ENCODE measurements at places on chromosomes 3 and 15.

DNA sequence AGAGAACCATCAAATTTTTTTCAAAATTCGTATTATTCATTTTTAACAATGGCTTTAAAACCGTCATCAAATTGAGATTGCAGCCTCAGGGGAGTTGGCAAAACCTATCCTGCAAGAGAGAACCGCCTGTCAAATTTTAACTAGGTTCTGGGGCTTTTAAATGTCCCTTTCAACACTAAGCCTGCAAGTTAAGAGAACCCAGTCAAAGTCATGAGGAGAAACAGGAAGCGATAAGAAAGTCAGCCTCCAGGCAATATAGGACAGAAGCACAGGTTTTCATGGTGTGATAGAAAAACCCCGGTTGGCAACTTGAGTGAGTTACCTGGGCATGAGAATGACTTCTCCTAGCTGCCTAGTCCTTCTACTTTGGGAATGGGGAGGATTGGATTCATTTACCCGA, 59.8 kb downstream of the CPNE4 start:
- no peak for DNase-seq

GRCh38 chr15:89728254-89728653, 22.8 kb downstream of the MESP1 start:
- DNase-seq, result no peak

DNA sequence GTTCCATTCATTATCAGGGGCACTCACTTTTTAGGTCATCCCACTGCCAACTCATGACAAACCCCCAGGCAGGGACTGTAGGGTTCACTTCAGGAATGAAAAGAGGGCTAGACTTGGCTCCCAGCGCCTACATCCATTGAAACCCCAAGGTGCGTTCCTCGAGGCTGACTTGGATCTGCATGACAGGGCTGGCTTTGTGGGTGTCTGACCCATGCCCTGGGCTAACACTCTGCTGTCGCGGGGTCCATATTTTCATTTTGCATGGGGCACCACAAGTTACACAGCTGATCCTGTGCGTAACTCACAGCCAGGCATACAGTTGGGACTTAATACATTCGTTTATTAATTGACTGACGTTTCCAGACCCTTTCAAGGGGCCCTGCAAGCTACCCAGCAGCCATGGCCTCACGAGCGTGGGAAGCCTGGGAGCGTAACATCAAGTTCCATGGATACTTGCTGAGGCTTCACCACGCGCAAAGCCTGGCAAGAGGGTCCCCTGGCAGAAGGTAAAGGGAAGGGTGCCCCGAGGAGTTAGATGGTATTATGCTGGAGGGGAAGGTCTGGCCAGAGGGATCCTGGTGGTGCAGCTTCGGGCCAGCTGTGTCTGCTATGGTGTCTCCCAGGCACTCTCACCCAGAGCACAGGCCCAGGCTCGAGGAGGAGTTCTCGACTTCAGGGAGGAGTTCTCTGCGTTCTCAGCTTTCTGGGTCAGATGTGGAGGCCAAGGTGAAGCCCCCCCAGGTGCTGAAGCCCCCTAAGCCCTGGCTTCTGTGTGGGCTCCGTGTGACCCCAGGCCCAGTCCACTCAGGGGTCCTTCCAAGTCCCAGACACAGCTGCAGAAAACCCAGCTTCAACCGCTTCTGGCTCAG, 85.4 kb downstream of the ADAMTS17 start:
- DNase-seq, result no peak

DNA sequence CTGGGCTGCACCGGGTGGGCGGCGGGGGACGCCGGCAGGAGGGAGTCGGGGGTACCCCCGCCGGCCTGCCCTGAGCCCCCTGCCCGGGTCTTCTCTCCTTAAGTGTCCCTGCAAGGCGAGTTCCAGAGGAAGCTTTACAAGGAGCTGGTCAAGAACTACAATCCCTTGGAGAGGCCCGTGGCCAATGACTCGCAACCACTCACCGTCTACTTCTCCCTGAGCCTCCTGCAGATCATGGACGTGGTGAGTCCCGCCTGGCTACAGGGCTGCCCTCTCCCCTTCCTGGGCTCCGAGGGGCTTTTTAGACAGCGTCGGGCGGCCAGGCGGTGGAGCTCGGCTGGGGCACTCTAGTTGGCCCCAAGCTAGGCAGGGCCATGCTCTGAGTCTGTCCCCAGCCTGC, 480 bp downstream of the CHRNA7 start:
- DNase-seq, result no peak

- peak; percentile 36 for DNase-seq
These were observed 422.7 kb downstream of the PLCL2 start for GRCh38 chr3:17307482-17307881.

DNA sequence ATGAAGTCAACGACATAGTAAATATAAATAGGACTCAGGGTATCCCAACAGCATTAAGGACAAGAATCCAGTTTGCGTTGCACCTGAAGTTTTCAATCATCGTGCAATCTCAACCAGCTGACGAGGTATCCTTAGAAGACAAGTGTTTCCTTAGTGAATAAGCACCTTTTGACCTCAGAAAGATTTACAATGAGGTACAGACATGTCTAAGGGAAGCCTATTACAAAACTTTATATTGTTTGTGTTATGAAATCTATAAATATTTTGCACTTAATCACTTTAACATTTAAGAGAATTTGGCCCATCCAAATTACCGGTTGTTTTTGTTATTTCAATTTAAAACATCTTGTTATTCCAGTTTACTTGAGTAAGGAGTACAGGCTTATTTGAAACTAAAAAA, 64.9 kb upstream of the PRICKLE2 start:
- DNase-seq, result no peak
